SK-MEL-5 (cell line): ENCODE measurements at places on chromosomes 7 and 10.

GRCh38 chr10:7027237-7027912 lies 383.5 kb downstream of the SFMBT2 start:
- DNase-seq = no peak

DNA sequence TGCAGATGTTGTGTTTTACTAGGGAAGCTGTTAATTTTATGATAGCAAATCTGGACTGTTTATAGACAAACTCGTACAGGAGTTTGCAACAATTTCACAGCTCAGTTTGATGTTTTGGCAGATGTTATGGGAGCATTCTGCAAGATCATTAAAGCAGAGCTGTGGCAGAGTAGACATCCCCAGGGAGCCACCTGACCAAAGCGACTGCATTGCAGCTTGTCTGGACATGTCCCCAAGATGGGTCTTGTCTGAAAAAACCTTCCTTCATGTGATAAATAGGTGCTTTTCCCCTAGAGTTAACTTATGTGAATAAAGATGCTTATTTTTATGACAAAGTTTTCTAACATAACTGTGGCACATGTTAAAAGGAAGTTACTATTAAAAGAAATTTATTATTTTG lies 91.2 kb upstream of the GPR141 start:
- DNase-seq = no peak

DNA sequence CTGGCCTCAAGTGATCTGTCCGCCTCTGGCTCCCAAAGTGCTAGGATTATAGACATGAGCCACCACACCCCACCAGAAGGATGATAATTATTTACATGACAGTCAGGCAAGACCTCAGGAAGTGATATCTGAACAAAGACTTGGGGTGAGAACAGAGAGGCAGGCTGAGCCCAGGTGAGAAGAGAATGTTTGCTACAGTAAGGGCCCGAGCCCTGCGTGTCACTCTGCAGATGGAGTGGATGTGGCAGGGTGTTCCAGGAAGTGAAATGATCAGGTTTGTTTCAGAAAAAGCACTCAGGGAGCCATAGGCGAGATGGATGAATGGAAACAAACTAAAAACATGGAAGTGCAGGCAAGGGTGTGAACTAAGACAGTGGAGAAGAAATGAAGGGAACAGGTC lies 22.2 kb downstream of the SFMBT2 start:
- no peak for DNase-seq

- DNase-seq = peak; percentile 1
Measured at GRCh38 chr10:50417486-50417885, 166.2 kb upstream of the ASAH2 start.

DNA sequence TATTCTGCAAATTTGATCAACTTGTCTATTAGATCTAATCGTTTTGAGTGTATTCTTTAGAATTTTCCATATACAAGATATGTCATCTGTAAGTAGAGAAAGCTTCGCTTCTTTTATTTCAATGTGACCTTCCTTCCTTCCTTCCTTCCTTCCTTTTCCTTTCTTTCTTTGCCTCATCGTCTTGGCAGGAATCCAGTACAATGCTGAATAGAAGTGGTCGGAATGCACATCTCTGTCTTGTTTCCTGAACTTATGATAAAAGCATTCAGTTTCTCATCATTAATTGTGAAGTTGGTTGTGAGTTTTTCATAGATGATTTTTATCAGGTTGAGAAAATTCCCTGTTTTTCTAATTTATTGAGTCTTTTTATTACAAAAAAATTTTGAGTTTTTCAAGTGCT lies 300.7 kb upstream of the ZNF32 start:
- DNase-seq = no peak

DNA sequence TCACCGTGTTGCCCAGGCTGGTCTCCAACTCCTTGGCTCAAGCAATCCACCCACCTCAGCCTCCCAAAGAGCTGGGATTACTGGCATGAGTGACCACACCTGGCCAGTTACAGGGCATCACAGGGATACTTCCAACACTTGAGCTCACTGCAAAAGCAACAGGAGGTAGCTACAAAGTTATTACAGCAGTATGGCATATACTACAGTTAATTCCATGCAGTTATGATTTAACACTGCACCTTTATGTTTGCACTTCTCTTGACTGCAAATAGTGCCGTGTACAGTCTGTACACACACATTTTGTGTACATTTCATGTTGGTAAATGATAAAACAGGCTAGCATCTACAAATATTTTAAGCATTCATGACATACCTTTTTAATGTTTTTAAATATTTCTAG lies 21.3 kb downstream of the SRPK2 start:
- DNase-seq = no peak

- DNase-seq = no peak
Measured at GRCh38 chr10:129764901-129765663, 199.0 kb downstream of the EBF3 start.

DNA sequence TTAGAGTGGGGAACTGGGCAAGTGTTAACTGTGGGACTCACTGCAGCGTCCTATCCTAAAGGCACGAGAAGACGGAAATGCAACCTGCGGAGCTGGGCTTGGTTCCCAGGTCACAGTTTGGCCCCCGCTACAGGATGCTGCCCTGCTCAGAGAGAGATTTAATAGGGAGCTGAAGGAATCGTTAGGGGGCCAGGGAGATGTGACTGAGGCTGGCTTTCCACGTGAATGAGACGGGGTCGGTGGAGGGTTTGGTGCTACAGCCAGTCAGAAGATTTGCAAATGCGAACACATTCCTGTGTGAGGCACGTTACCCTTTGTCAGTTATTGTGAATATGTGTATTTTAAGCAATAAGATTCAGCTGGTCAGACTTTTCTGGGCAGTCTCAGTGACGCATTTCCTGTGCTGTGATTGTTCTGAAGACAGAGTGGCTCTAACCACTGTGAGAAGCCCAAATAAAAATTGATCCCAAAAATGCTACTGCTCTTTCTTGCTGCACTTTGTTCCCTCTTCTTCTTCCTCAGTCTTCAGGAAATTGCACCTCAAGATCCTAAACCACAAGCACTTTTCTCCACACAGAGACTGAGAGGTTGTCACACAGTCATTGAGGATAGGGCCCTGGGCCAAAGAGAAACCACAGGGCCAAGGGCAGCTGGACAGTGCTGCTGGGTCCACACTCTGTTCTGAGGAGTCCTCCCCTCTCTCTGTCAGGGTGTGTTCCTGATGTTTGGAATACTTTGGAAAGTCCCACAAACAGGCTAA lies 21.2 kb downstream of the CYP17A1 start:
- peak; percentile 52 for DNase-seq

- DNase-seq = no peak
Measured at GRCh38 chr10:82399850-82400249, 524.9 kb downstream of the NRG3 start.

- no peak for DNase-seq
Measured at GRCh38 chr7:150382844-150383225, 3.7 kb downstream of the ZNF775 start.

DNA sequence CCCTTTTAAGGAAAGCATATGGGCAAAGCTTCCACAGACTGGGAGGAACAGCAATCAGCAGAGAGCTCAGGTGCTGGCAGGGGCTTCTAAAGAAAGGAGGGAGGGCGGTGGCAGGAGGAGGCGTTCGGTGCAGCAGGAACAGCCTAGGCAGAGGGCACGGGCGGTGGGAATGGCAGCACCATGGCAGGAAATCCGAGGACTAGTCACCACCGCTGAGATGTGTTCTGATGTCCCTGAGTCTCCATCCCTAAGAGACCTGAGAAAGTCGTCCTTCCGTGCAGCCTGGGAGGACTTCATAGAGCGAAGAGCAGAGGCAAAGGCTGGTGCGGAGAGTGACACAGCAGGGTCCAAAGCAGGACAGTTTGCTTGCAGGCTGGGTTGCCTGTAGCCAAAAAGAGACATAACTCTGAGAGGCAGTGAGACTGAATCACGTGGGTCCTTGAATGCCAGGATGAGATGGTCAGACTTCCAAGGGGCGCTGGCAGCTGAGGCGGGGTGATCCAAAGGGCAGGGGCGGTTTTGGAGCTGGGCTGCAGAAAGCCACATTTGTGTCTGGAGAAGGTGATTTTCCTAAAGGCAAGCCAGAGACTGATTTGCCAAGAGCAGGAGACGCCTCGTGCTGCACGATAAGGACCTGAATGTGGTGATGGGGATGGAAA lies 35.8 kb upstream of the GRID1 start:
- no peak for DNase-seq
